ENCODE measurements at places on chromosomes 4 and X.

DNA sequence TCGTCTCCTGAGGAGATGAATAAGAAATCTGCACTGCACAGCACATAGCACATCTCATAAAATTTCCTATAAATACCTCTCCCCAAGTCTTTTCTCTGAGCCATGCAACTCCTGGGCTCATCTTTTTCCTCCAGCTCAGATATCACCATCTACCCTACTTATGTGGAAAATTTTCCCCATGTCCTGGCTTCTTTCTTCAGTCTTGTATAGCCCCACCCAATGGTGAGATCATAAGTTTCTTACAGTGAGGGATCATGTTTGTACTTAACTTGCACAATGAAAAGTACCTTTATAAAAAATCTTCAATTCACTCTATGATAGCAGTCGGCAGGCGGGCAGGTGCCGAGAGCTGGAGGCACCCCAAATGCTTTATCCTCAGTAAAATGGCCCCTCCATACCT, 198.6 kb upstream of the S100G start:
- no peak for DNase-seq

DNA sequence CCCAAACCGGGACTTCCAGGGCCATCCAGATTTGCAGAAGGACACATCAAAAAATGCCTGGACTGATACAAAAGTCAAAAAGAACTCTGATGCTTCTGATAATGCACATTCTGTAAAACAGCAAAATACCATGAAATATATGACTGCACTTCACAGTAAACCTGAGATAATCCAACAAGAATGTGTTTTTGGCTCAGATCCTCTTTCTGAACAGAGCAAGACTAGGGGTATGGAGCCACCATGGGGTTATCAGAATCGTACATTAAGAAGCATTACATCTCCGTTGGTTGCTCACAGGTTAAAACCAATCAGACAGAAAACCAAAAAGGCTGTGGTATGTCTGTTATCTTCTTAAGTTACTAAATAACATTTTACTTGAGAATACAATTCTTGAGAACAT, 9.2 kb downstream of the PLK4 start:
- DNase-seq: peak; percentile 47

DNA sequence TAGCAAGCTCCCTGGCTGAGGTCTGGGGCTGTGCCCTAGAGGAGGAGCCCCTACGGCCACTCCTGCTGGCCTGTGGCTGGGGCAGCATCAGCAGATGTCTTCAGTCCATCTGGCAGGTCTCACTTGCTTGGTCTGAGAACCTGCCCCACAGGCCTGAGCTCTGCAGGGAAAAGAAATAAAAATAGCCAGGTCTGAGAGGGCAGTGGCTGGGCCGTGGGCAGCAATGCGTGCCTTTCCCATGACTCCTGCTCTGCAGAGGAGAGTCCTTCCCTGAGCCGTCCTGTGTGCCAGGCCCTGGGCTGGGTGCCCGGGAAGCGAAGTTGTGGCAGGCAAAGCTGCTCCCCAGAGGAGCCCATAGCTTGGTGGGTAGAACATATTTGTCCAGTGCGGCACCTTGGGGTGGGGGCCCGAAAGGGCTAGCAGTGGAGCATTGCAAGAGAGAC, 11.3 kb upstream of the KIAA0232 start:
- DNase-seq: no peak

DNA sequence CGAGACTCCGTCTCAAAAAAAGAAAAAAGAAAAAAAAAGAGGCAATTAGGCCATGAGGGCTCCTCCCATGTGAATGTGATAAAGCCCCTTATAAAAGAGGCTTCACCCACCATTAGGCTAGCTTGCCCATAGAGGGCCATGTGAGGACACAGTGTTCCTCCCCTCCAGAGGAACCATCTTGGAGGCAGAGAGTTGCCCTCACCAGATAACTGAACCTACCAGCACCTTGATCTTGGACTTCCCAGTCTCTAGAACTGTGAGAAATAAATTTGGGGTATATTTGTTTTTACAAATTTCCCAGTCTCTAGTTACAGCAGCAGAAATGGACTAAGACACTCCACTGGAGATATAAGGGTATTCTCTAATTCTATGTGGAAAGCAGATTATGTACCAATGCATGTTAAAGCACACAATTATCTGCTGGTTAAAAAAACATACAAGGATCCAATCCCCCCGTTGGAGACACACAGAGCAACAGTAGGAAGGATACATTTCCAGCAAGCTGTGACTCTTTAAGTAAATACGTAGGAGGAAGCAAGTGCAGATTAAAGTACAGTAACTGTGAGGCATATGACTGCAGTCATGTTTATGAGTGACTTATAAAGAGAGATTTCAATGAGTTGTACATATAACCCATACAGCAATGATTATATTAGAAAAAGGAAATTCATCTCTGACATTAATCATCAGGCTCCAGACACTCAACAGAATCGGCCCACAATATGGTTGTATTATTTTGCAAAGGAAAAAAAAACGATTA, 21.4 kb downstream of the SH3RF1 start:
- DNase-seq: no peak

- DNase-seq: no peak
These were observed 196.6 kb downstream of the EVC2 start for GRCh38 chr4:5511791-5512190.

GRCh38 chr4:99723612-99724011, 66.0 kb upstream of the C4orf54 start:
- peak; percentile 8 for DNase-seq

GRCh38 chrX:155056471-155056870, 14.5 kb downstream of the CMC4 start:
- no peak for DNase-seq

DNA sequence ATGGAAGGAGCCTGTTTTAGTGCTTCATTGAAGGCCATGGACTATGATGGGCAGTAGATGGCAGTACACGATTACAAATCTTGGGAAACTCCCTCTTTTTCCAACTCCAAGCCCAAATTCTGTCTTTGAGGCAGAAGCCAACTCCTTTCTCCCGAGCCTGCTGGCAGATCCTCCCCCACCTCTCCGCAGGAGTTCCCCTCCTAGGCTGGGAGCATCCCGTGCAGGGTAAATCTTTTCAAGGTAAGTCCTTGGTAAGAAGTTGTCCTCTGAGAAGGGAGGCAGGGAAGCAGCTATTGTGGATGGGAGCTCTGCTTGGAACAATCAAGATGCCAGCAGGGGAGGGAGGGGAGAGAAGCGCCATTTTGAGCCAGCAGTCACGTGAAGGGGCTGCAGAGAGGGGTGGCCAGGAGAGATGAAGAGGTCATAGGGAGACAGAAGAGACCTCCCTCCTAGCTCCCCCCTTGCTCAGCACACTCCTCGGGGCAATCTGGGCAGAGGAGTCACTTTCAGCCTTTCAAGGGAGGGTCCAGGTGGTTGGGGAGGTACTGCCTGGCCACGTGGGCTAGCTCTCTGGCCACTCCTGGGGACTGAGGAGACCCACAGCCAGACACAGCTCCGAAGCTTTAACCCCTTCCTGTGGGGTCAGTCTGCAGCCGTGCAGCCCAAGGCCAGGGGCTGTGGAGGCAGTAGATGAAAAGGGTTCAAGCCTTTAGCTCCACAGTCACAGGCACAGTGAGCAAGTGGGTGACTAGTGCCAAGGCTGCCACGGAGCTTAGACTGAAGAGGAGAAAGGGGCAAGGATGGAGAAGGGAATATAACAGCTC, 9.6 kb downstream of the CC2D2A start:
- peak; percentile 68 for DNase-seq

GRCh38 chr4:186299291-186299690, 33.3 kb downstream of the F11 start:
- DNase-seq: no peak

DNA sequence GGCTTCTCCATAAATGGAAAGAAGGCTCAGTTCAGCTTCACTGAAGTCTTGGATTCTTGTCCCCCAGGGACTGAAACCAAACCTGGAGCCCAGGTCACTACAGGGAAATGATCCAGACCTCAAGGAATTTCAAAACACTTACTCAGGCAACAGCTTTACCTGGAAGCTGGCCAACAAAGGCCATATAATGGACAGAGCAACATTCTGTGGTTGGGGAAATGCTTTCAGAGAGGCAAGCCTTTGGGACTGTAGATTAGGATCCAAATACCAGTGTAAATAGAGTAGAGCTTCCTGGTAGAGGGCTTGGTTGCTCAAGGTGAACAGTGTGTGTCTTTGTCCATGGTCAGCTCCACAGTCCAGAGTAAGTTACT, 57.0 kb upstream of the PROM1 start:
- no peak for DNase-seq

- DNase-seq: peak; percentile 68
These were observed 8.0 kb upstream of the NEUROG2 start for GRCh38 chr4:112523764-112524505.

Measured in NCI-H1417 (cell line).